ENCODE measurements at places on chromosomes 1 and 21.

GRCh38 chr1:24688621-24689195 lies 45.6 kb downstream of the SRRM1 start:
- peak; percentile 54 for DNase-seq

GRCh38 chr1:47684964-47685762 lies 247.3 kb downstream of the FOXD2 start:
- no peak for DNase-seq

- no peak for DNase-seq
These were observed 3.3 kb upstream of the MX1 start for GRCh38 chr21:41422546-41423304.

DNA sequence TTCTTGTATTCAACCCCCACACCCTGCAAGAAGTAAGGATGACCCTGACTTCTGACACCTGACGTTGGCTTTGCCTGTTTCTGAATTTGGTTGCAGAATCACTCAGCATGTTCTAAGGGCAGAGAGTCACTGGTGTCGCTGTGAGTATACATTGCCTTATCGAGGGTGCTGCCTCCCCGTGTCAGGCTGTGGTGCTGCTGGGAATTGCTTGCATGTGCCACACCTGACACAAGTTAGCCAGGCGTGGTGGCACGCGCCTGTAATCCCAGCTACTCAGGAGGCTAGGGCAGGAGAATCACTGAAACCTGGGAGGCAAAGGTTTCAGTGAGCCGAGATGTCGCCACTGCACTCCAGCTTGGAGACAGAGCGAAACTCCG lies 45.9 kb downstream of the WDR4 start:
- peak; percentile 24 for DNase-seq

GRCh38 chr1:163472651-163473248 lies 151.0 kb downstream of the NUF2 start:
- peak; percentile 79 for DNase-seq

DNA sequence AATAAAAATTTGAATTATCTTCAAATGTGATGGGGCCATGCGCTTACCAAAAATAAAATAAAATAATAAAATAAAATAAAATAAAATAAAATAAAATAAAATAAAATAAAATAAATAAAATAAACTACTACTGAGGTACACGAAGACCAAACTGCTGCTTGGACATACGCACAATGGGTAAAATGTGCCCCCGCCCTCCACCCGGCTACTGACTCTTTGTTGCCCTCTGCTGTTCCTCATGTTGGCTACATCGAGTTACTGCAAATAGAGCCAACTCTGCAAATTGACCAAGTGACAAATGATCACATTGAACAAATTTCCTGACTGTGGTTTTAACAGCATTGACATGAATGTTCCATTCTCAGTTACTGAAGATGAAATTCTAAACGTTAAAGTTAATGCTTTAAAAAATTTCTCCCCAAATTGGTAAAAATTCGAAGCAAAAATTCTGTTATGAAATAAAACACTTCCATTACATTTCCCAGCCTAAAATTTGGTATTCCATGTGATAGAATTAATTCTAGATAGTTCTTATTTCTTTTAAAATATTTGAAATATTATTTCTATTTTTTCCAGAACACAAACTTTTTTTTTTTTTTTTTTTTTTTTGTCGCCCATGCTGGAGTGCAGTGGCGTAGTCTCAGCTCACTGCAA lies 18.8 kb upstream of the MAP1LC3C start:
- peak; percentile 1 for DNase-seq

DNA sequence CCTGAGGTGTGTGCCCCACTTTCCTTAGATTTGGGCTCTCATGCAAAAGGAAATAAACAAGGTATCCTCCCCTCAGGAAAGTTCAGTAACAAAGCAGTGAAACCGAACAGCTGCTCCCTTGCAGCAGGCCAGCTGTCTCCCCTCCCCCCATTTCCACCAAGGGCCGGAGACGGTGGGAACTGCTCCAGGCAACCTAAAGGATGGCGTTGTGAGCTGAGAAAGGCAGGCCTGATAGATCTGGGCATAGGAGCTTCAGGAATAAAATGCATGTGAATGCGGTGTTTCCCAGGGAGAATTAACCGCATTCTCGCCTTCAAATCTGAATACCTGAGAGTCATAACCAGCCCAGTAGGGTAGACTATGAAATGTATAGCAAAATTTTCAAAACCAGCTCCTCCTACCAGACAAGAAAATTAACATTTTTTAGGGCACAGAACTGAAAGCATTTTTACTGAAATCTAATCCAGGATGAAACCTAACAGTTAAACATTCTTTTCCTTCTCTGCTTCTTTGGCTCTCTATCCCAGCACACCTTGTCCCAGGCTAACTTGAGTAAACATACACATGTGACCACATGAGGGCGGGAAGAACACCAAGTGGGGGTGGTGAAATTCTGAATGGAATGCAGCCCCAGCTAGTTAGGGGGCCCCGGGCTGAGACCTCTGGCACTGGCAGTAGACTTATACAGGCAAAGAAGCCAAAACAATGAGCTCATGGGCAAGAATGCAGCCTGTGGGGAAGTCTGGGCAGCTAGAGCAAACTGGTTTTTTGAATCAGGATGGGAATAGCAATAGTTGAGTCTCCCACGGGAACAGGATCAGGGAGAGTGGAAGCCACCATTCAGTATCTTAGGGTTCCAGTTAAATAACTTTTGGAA lies 11.5 kb downstream of the MCL1 start:
- DNase-seq, result peak; percentile 70

DNA sequence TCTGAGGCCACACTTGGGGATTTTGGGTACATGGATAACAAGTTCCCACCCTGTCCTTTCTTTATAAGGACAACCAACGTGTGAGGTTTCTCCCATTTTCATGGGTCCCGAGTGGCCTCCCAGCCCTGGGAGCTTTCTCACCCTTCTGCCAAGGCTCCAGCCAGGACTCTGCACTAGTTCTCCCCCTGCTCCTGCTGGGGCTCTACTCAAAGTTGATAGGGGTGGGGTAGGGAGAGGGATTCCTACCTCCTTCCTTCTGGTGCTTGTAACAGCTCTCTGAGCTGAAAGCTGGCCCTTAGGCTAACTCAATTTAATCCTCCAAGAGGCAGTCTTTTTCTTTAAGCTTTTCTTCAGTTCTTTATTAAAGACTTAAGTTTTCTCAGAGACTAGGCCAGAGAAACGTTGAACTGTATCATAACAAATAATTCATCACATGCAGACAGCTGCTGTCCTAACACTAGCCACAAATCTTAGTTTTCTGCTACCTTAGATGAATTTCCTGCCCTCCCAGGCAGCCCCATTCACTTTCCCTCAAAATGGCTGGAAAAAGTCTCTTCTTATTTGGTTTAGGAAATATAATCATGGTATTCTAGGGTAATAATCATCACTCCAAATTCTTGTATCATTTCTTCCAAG lies 22.4 kb upstream of the DR1 start:
- no peak for DNase-seq

GRCh38 chr21:45805321-45805720 lies 161.8 kb downstream of the PCBP3 start:
- no peak for DNase-seq

- DNase-seq, result peak; percentile 35
These were observed 109.9 kb downstream of the IGSF21 start for GRCh38 chr1:18217398-18218043.

- no peak for DNase-seq
These were observed 306.0 kb upstream of the GREM2 start for GRCh38 chr1:240917976-240918375.

GRCh38 chr1:206649261-206649921 lies 14.1 kb downstream of the DYRK3 start:
- DNase-seq, result no peak

- DNase-seq, result no peak
These were observed 174.7 kb upstream of the SGIP1 start for GRCh38 chr1:66359269-66359668.

DNA sequence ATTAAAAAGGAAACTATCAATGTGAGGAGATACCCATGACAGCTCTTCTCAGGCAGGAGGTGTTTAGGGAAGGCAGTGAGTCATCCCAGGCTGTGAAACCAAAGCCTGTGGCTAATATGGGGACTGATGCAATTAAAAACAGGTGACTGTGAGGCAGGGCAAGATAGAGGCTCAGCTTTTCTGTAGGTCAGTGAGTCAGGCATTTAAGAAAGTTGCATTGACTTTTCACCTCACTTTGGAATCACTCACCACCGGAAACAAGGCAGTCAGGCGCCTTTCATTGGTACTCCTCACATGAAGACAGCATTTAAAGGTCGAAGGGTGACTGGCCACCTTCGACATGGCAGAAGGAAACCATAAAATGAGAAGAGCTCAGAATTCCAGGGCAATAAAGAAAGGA lies 54.5 kb downstream of the PAPPA2 start:
- DNase-seq, result no peak

DNA sequence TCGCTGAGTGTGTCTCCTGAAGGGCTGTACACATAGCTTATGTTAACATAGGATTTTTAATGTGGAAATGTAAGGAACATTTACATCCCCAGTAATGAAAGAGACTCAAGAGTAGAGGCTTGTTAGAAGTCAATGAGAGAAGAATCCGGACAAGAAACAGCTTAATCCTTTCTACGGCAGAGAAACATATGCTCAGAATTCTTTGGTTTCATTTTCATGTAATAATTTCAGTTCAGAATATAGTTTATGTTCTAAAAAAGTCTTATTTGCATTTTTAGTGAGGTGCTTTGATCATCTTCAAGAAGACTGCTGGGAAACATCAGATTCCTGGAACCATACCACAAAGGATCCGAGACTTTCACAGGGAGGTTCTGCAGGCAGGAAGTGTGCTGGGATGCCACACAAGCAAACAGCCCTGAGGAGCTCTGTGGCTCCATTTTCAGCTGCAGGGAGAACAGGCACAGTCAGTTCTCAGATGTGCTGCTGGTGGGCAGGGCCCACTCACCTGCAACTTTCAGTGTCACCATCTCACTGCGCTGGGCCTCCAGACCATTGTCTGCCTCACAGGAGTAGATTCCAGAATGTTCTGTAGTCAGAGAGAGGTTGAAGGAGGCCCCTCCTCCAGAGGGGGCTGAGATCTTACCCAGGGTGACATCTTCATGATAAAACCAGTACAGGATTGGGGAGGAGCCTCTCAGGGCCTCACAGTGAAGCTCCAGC lies 28.4 kb downstream of the FCRL5 start:
- DNase-seq, result no peak

GRCh38 chr1:181260271-181260670 lies 171.8 kb downstream of the IER5 start:
- DNase-seq, result no peak

- DNase-seq, result no peak
These were observed 13.5 kb downstream of the LDLRAP1 start for GRCh38 chr1:25556791-25557476.

DNA sequence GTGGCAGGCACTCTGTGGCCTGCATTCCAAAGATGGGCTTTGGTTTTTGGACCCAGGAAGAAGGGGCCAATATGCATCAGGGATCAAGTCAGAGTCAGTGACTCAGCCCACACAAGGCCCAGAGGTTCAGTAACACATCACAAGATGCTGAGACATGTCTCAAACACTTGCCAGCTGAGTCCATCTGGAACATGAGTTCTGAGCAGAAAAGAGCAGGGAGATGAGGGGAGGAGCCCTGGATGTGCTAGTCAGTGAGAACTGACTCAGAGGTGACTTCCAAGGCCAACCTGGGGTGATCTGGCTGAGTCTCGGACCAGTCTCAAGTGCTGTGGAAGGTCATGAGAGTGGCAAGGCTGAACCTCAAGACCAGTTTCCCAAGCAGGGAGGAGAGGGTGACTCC lies 150.1 kb downstream of the CDC7 start:
- no peak for DNase-seq

GRCh38 chr1:67704351-67704750 lies 19.4 kb downstream of the GADD45A start:
- no peak for DNase-seq

DNA sequence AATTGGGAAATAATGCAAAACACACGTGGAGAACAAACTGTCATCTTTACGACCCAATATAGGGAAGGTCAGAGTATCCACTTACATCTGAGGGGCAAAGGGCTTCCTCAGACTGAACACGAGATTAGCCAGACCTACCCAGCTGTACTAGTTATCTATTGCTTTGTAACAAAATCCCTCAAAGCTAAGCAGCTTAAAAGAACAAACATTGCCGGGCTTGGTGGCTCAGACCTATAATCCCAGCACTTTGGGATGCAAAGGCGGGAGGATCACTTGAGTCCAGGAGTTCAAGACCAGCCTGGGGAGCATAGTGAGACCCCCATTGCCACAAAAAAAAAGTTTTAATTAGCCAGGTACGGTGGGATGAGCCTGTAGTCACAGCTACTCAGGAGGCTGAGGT lies 262.8 kb downstream of the LTN1 start:
- no peak for DNase-seq

- DNase-seq, result no peak
These were observed 45.9 kb downstream of the NID1 start for GRCh38 chr1:236018885-236019453.

- peak; percentile 44 for DNase-seq
These were observed at the start of gene KIF17 for GRCh38 chr1:20717452-20718342. Gene KIF17, minus strand, starts transcription at chr1:20718007. Its CDS starts 301 bp downstream, at chr1:20717706.

DNA sequence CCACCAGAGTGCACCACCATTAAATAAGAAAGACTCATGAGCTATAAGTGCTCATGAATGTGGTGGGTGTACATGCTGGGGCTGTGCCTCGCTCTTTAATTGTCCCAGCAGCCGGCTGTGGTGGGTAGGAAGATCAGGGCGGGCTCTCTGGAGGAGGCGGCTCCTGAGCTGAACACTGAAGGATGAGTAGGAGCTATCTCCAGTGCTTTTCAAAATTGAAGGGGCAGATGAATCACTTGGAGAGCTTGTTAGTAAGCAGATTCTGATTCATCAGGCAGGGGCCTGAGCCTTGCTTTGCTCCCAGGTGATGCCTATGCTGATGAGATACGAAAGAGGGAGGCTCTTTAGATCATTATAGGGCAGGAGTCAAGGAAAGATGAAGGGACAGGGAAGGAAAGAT lies 54.1 kb downstream of the ETS2 start:
- DNase-seq, result no peak

DNA sequence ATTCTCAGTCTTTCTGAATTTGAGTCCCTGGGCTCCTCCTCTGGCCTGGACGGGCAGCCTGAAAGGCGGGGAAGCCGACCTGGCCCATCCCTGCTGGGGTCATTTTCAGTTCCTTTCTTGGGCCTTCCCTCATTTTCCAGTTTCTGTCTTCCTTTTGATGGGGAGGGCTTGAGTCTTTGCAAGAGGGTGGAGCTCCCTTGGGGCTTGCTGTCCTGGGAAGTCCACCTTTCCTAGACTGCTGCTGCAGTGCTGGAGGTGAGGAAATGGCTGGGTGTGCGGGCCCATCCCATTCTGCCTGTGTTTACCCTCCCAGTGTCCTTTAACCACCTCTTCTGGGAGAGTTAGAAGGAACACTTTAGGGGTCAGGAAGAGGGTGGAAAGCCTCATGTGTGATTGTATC lies 40.4 kb upstream of the SYNC start:
- no peak for DNase-seq

All from NCI-H1105 treated with DMSO at 0.1 percent for 48 hours (cell line).